Breast epithelium (tissue), 4 donors: ENCODE measurements at places on chromosomes 4 and X. TPM values are rescaled to one million over a fixed set of nuclear protein-coding genes. Genes with fewer than 3 reads are reported as not detected.
A peak's percentile ranks its signal among the peaks of the same experiment; 100 is the strongest.

DNA sequence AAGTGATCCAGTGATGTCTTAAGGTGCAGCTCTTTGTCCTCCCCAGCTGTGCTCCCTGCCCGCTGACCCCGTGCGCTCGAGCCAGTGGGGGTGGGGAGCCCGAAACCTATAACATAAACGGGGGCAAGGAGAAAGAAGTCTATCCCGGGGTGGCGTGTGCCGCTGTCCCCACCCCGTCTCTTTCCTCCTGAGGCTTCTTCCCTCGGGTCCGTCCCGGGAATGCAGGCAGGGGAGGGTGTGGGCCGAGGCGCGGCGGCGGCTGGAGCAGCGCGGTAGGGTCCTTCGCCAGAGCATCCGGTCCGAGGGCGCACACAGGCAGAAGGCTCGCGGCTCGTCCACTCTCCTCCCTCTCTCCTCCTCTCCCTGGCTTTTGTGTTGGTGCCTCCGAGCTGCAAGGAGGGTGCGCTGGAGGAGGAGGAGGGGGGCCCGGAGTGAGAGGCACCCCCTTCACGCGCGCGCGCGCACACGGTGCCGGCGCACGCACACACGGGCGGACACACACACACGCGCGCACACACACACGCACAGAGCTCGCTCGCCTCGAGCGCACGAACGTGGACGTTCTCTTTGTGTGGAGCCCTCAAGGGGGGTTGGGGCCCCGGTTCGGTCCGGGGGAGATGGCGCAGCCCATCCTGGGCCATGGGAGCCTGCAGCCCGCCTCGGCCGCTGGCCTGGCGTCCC is at the start of gene RAB33A:
Gene RAB33A, plus strand, starts transcription at position 517 of the 681 bp plus-strand sequence. Its CDS starts 101 bp downstream, at position 618.
- no peak for DNase-seq

DNA sequence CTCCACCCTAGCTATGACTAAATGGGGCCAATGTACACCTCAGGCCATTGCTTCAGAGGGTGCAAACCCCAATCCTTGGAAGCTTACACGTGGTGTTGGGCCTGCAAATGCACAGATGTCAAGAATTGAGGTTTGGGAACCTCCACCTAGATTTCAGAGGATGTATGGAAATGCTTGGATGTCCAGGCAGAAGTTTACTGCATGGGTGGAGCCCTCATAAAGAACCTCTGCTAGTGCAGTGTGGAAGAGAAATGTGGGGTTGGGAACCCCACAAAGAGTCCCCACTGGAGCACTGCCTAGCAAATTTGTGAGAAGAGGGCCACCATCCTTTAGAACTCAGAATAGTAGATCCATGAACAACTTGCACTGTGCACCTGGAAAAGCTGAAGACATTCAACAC is 284.1 kb downstream of the ANTXR2 start:
- DNase-seq, result no peak

DNA sequence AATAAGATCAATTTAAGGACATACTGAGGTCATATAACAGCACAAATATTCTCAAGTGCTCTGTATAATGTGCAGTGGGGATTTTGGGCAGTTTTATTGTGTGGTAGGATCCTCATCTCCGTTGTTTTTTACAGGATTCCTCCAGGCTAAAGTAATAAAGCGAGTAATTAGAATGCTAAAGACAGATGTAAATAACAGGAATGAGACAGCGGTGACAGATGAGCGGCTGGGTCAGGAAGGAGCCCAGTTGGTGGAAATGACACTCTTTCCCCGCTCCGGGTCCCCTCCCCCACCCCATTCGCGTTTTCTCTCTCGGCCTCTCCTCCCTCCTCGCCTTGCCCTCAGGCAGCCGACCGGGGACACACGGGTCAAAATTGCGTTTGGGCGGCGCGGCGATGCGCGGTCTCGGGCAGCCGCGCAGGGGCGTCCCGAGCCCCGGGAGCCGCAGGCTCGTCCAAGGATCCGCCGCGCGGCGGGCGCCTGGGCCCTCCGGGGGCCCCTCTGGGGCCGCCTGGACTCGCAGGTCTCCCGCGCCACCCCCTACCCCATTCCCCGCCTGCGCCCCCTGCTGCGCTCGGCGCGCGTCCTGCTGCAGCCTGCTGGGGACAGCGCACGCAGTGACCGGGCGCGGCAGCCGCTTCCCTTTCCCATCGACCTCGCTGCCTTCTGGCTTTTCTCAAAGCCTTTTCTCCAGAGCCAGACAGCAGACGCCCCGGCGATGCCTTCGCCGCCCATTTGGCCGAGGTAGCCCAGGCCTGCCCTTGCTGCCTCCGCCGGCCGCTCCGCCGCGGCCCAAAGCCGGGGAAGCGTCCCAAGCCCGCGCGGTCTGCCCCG is 16.2 kb downstream of the POU4F2 start:
- DNase-seq, result no peak

GRCh38 chr4:11428899-11429698 is 405 bp upstream of the HS3ST1 start:
- peak; percentile 70 for DNase-seq

DNA sequence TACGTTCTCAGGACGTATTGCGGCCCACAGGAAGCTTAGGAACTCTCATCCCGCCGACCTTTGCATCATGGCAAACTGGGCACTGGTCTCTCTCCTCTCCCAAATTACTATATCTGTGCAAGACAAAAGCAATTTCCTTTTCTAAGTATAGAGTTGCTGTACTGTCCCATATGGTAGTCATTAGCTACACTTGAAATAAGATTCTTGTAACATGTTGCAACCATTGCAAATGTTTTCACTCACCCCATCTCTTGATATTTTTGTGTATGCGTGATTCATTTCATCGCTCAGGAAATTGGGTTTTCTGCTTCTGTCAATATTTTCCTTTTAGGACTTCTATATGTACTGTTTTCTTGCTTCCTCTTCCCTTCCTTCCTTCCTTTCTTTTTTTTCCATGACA is 15.7 kb downstream of the ARMCX6 start:
- no peak for DNase-seq

GRCh38 chr4:71472946-71473345 is 134.1 kb downstream of the SLC4A4 start:
- DNase-seq, result no peak

CDKL5 gene
- total RNA-seq, result 5.3 TPM

ADGRL3 gene
- 6.6 TPM for total RNA-seq

CSN1S1 gene
- total RNA-seq, result 2.9 TPM
